ENCODE measurements at places on chromosomes 7 and 10. TPM values are rescaled to one million over a fixed set of nuclear protein-coding genes. Genes with fewer than 3 reads are reported as not detected.

CYP3A7 gene
- total RNA-seq: not detected

GNGT1 gene
- not detected for total RNA-seq

GPR15LG gene
- not detected for total RNA-seq

AGAP5 gene
- total RNA-seq: 1.8 TPM

SMO gene
- 20.4 TPM for total RNA-seq

ANKRD61 gene
- 0.89 TPM for total RNA-seq

CNNM1 gene
- 3.0 TPM for total RNA-seq

WNT8B gene
- total RNA-seq: not detected

CALML3 gene
- not detected for total RNA-seq

LEP gene
- total RNA-seq: not detected

CRCP gene
- total RNA-seq: 98.6 TPM

TMEM270 gene
- 1.5 TPM for total RNA-seq

FEZF1 gene
- total RNA-seq: 0.69 TPM

SHH gene
- total RNA-seq: 0.86 TPM

HOXA1 gene
- total RNA-seq: 5.5 TPM

FLNC gene
- 67.5 TPM for total RNA-seq

PKD2L1 gene
- total RNA-seq: not detected

DNA sequence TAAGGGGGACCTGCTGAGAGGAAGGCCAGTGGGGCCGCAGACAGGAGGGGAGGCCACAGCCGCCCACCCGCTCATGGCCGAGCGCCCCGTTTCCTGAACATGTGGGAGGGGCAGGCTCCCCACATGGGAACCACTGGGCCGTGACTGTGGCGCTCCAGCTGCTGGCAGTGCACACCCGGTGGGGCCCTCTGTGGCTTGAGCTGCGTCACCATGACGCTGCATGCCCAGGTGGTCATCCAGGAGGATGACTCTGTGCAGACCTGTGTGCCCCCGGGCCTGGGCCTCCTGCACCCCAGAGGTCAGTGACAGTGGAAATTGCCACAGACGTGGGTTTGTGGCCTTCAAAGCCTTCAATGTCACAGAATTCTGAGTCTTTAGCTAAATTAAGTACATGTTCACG is 85.1 kb downstream of the MGMT start:
- peak; percentile 36 for DNase-seq

DNA sequence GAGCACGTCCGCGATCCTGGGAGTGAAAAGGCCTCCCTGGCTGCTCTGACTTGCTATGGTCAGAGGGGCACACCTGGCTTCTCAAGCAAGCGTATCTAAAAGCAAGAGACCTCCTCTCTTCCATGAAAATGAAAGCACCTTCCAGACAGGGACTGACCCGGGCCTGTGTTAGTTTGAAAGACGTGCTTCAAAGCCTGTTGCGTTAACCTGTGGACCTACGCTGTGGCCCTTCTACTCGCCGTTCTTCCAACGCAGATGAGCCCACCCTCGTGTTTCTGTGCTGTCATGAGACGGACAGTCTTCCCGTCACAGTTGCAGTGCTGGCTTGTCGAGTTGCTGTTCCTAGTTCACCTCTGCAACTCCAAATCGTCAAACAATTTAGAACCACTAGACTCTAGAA is 15.5 kb upstream of the GDI2 start:
- no peak for DNase-seq

- no peak for DNase-seq
These were observed 433.2 kb upstream of the MGMT start for GRCh38 chr10:129033790-129034272.

DNA sequence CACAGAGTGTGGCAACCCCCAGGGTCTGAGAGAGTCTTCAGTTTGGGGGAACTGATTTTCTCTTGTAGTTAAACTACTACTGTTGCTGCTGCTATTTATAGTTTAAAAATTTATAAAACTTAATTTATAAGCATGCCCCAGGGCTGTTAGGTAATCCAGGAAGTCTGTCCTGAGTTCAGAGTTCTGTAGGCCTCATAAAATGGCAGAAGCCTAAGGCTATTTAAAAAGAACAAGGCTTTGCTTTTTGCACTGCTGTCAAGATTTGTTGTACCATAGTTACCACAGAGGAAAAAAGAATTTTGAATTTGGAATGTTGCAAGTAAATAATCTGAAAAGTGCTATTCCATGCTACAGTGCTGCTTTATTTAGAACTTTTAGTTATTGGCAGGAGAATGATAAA is 66.1 kb downstream of the AGK start:
- no peak for DNase-seq

GRCh38 chr7:159125104-159125954 is 19.3 kb downstream of the VIPR2 start:
- no peak for DNase-seq

DNA sequence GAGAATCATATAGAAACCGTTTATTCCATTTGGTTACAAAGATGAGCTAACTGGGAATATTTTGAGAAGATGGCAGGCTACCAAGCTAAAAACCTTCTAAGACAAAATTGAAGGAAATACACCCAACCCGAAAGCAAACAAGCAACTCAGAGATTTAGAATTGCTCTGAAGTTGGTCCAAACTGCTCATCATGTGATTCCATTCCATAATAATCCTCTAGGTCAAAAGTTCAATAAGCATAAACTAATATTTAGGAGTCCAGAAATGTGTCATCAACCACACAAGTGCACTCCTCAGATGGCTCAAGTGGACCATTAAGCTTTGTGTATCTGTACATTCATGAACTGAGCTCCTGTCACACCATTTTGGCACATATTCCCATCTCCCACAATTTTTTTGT is 28.7 kb downstream of the DGKI start:
- DNase-seq: peak; percentile 46

DNA sequence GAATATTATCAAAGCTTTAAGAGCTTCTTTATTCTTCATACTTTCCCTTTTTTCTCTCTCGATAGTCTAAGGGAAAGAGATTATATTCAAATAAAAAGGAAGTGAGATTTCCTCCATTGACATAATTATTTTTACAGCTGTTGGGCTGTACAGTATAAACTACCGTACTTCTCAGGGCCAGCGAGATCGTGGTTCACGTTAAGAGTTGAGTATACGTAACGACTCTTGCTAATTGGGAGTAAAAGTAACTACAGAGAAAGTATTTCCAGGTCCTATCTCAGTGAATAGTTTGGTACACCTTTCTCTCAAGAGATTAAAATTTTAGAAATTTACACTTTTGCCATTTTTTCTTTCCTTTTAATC is 57.8 kb downstream of the INPP5F start:
- DNase-seq: no peak

- DNase-seq: peak; percentile 57
These were observed 8.4 kb downstream of the TCF7L2 start for GRCh38 chr10:112958275-112958995.

DNA sequence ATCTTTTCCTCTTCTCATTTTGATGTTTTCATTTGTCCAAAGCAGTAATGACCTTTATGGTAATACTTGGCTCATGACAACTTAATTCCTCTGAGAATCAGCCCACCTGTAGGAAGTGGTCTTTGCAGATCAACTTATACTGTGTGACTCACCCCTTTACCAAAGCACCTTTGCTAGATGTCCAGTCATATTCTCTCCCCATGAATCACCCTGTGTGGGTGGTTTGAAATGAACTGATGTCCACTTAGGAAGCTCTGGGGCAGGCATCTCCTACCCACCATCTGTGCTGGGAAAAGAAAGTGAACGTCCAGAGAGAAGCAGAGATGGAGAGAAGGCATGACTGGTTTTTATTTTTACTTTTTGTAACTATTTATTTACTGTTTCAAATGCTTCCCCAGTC is 410.3 kb downstream of the KIF20B start:
- peak; percentile 6 for DNase-seq

DNA sequence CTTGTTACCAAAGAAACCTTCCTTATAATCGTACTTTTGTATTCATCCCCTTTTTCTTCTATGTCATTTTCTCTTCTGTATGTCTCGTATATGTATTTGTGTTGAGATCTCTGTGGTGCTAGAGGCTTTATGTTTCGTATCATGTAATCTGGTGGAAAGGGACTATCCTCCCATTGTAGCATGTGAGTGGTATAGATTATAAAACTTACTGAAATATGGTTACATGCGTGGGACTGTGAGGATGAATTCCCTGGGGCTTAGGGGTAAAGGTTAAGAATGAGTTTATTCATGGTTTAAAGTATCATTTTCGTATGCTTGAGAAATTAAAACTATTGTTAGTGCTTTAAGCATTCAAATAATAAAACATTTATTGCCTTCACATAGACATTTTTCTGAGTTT is 141.9 kb downstream of the ANKRD7 start:
- no peak for DNase-seq

DNA sequence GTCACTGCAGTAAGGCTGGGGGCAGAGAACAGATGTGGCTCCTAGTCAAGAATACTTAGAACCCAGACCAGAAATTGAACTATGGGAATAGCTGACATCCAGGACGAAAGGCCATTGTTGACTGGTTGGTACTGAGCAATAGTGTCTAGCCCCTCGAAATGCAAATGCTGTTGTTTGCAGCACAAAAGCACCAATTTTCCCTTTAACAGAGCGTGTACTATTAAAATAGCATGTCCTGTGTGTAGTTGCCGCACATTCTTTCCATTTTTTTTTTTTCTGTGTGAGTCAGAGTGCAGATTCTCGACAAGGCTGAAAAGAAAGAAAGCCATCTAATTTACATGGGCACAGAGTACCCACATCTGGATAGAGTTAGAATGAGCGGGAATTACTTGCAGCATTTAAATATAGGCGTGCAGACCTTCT is 302.4 kb downstream of the PTEN start:
- DNase-seq: peak; percentile 10

GRCh38 chr10:94500063-94500462 is 45.5 kb upstream of the HELLS start:
- DNase-seq: peak; percentile 3

DNA sequence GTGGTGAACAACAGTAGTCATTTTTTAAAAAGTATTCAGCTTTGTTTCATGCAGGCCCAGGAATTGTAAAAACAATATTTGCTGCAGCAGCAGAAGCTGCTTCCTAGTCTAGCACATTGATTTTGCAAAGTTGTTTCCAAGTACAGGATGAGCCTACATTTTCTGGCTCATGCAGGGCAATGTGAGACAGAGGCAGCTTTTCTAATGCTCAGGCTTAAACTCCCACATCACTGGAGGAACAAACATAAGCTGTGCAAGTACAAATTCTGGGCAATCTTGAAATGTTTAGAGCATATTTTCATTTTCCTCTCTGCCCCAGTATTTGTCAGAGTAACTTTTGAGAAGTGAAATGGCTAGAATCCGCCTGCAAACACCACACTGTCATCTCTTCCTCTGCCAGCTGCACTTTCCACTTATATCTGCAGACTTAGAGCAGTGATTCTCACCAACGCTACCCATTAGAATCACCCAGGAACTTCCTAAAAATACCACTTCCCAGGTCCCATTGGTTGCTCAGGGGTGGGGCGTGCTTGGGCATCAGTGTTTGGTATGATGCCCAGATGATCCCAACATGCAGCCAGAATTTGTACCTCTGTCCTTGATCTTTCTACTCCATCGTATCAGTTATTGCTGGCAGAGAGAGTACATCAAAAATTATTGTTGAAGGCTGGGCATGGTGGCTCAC is 304.1 kb upstream of the LRGUK start:
- DNase-seq: no peak

- DNase-seq: no peak
These were observed 1250.6 kb upstream of the LRRTM3 start for GRCh38 chr10:65675236-65675635.

GRCh38 chr10:10394933-10395658 is 622.6 kb upstream of the CELF2 start:
- no peak for DNase-seq

DNA sequence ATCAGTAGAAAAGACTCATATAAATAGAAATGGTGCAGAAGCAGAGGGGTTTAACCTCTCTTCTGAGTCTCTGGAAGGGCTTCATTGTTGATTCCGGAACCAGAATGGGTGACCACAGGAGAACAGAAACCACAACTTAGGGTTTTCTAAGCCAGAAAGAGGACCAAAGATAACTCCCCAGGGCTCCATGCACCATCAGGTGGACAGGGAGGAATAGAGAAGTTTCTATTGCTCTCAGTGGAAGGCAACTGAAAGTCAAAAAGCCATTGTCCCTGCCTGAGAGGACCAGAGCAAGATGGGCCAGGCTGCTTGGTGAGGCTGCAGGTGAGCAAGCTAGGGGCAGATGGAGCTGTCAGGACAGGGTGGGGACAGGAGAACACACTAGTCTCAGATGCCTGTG is 14.6 kb upstream of the NPS start:
- DNase-seq: no peak

- DNase-seq: no peak
These were observed 39.4 kb downstream of the CTBP2 start for GRCh38 chr10:125121003-125121402.

DNA sequence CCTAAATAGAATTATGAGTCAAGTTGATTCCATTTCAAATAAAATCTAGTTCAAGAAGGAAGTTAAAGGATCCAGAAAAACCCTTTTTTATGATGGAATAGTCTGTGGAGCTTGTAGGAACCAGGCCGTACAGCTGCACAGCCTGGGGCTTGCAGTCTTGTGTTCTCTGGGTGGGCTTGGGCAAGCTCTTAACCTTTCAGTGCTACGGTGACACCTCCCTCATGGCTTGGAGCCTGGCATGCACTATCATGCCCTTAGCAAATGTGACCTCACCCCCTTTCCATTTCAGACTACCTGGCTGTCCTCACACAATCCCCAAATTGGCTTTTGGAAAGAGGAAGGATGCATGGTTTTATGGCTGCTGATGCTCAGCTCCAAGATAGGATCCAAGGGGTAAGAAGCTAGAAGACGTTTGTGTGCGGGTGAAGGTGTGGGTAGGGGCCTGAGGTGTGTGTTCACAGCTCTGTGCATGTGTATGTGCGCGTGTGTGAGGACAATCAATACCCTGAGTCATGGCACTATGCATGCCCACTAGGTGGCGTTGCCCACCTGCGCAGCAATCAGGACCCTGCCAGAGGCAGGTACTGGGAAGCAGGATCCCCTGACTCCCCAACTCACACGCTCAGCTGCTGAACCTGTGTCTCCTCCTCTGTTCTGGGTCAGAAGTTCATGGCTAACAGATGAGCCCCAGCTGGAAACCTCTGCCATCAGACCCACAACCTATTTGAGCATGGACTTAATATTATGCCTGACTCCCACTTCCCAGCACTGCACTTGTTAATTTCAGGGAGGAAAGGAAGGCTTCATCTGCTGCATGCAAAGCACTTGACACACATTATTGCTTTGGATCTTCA is 113.4 kb downstream of the PTPN20 start:
- peak; percentile 54 for DNase-seq

GRCh38 chr10:117546020-117546580 is 3.6 kb downstream of the EMX2 start:
- no peak for DNase-seq

GRCh38 chr7:34162027-34162565 is 256.8 kb downstream of the BMPER start:
- DNase-seq: no peak

DNA sequence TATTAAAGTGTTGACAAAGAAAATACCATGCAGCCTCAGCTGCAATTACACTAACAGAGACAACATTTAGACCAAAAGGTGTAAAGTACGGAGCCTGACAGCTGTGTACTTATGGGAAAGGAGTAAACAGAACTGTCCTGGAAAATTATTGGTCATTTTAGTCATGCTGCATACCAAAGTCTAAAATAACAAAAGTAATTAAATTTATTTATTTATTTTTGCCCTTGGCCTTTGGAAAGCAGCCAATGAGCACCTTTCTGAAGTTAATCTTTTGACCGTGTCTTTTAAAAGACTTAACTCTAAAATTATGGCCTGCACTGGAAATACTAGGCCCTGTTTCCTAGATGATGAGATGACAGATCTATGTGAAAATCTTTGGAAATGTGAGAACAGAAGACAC is 597.6 kb downstream of the NXPH1 start:
- DNase-seq: no peak

All from Daoy (cell line).